ENCODE measurements at places on chromosomes 7 and 10.

DNA sequence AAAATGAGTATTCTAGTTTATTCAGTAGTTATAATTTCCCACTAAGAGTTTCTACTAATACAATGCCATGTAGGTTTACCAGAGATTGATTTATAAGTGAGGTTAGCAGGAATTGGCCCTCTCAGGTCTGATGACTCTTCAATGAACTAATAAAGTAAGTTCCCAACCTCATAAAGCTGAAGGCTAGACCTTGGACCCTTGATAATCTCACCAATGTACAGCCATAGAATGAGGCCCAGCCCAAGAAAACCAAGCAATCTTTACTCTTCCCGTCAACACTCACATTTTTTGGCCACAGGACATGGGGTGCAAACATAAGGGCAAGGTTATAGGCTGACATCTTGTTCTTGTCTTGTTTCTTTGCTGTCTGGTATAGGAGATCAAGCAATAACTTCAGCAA, 33.3 kb downstream of the ARHGAP19 start:
- H3K27me3 ChIP-seq: no peaks in the 10 kb centered on the region
- no peak for DNase-seq
- no peak overlapping the region for H3K4me3 ChIP-seq

- H3K27ac ChIP-seq: no peak overlapping the region
- H3K27me3 ChIP-seq: no peaks in the 10 kb centered on the region
- no peak overlapping the region for H3K4me3 ChIP-seq
- DNase-seq: peak; percentile 9
- no peaks in the 10 kb centered on the region for H3K36me3 ChIP-seq
- peaks cover 7% of the 10 kb centered on the region for H3K4me1 ChIP-seq
These were observed 9.5 kb upstream of the REPIN1 start for GRCh38 chr7:150358988-150359621.

- H3K27me3 ChIP-seq: no peaks in the 10 kb centered on the region
- H3K4me1 ChIP-seq: peaks cover 12% of the 10 kb centered on the region
- H3K36me3 ChIP-seq: no peaks in the 10 kb centered on the region
- DNase-seq: no peak
These were observed 257.7 kb downstream of the SNX13 start for GRCh38 chr7:17682586-17682985.

GRCh38 chr7:815284-816216, 16.7 kb upstream of the SUN1 start:
- peak overlapping the region; percentile 51 for H3K4me3 ChIP-seq
- peaks cover 35% of the 10 kb centered on the region for H3K4me1 ChIP-seq
- no peaks in the 10 kb centered on the region for H3K36me3 ChIP-seq
- H3K27ac ChIP-seq: peak overlapping the region; percentile 42
- DNase-seq: peak; percentile 75
- no peaks in the 10 kb centered on the region for H3K27me3 ChIP-seq

GRCh38 chr7:78879206-78879605, 574.3 kb downstream of the MAGI2 start:
- no peaks in the 10 kb centered on the region for H3K27me3 ChIP-seq
- no peak overlapping the region for H3K27ac ChIP-seq
- no peak for DNase-seq
- H3K4me3 ChIP-seq: no peak overlapping the region

- H3K4me1 ChIP-seq: peaks cover 11% of the 10 kb centered on the region
- DNase-seq: no peak
- H3K36me3 ChIP-seq: peaks cover 35% of the 10 kb centered on the region
- H3K27me3 ChIP-seq: no peaks in the 10 kb centered on the region
- no peak overlapping the region for H3K27ac ChIP-seq
These were observed 33.7 kb downstream of the CHST12 start for GRCh38 chr7:2437136-2437535.

DNA sequence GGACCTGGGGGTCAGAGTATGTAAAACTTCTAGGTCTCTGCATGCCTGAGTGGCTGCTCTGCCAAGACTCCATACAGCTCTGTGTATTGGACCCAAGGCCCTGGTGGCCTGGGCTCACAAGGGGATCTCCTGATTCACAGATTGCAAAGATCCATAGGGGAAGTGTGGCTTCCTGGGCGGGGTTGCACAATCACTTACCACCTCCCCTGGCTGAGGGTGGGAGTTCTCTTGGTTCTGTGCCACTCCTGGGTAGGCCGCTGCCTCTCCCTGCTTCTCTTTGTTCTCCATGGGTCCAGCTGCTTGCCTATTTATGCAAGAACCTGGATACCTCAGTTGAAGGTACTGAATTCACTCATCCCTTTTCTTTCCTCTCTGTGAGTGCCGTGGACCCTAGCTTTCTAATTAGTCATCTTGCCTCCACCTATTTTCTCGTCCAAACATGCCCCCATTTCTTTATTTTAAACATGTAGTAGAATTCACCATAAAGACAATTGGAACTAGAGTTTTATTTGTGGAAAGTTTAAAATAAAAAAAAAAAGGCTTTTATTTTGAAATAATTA, 18.5 kb upstream of the AGR3 start:
- H3K36me3 ChIP-seq: no peaks in the 10 kb centered on the region
- H3K4me3 ChIP-seq: no peak overlapping the region
- no peak for DNase-seq
- no peaks in the 10 kb centered on the region for H3K4me1 ChIP-seq

- no peaks in the 10 kb centered on the region for H3K27me3 ChIP-seq
- no peak overlapping the region for H3K27ac ChIP-seq
- H3K4me1 ChIP-seq: no peaks in the 10 kb centered on the region
- H3K4me3 ChIP-seq: no peak overlapping the region
- DNase-seq: no peak
These were observed 34.7 kb upstream of the PPP1R3A start for GRCh38 chr7:113953553-113953952.

- no peak for DNase-seq
- no peaks in the 10 kb centered on the region for H3K36me3 ChIP-seq
- no peak overlapping the region for H3K27ac ChIP-seq
- H3K4me3 ChIP-seq: no peak overlapping the region
These were observed 135.9 kb downstream of the KIAA1217 start for GRCh38 chr10:24344695-24345463.

GRCh38 chr10:70593513-70593890, 9.0 kb downstream of the PRF1 start:
- H3K27ac ChIP-seq: no peak overlapping the region
- peaks cover 3% of the 10 kb centered on the region for H3K4me1 ChIP-seq
- DNase-seq: no peak
- no peak overlapping the region for H3K4me3 ChIP-seq

DNA sequence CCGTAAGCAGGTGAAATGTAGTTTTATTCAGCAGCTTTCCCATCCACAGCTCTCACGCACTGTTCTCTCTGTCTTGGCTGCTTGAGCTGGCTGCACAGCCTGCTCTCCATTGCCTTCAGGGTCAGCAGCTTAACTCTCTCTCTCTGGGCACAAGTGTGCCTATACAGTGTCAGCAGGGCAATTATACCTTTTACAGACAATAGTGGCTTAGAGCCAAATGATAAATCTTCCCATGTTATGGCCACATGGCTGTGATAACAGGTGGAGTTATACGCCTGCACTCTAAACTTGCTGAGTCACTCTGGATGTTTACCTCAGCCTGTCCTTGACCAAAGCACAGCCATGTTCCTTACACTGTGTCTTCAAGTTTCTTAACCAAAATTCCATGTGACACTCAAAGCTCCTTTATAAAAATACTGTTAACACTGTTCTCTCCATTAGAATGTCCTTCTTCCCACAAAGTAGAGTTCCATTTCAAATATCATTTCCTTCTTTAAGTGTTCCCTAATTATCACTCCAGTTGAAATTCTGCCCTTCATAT, 6.1 kb downstream of the RNF133 start:
- H3K27ac ChIP-seq: no peak overlapping the region
- H3K4me1 ChIP-seq: no peaks in the 10 kb centered on the region
- H3K4me3 ChIP-seq: no peak overlapping the region
- no peak for DNase-seq
- no peaks in the 10 kb centered on the region for H3K27me3 ChIP-seq

GRCh38 chr7:41156268-41156667, 546.6 kb downstream of the INHBA start:
- no peak overlapping the region for H3K4me3 ChIP-seq
- H3K4me1 ChIP-seq: no peaks in the 10 kb centered on the region
- DNase-seq: no peak
- no peaks in the 10 kb centered on the region for H3K27me3 ChIP-seq
- H3K27ac ChIP-seq: no peak overlapping the region

GRCh38 chr10:11193001-11193551, 175.4 kb downstream of the CELF2 start:
- peaks cover 48% of the 10 kb centered on the region for H3K4me1 ChIP-seq
- H3K27me3 ChIP-seq: no peaks in the 10 kb centered on the region
- peaks cover 23% of the 10 kb centered on the region for H3K36me3 ChIP-seq
- H3K4me3 ChIP-seq: no peak overlapping the region

DNA sequence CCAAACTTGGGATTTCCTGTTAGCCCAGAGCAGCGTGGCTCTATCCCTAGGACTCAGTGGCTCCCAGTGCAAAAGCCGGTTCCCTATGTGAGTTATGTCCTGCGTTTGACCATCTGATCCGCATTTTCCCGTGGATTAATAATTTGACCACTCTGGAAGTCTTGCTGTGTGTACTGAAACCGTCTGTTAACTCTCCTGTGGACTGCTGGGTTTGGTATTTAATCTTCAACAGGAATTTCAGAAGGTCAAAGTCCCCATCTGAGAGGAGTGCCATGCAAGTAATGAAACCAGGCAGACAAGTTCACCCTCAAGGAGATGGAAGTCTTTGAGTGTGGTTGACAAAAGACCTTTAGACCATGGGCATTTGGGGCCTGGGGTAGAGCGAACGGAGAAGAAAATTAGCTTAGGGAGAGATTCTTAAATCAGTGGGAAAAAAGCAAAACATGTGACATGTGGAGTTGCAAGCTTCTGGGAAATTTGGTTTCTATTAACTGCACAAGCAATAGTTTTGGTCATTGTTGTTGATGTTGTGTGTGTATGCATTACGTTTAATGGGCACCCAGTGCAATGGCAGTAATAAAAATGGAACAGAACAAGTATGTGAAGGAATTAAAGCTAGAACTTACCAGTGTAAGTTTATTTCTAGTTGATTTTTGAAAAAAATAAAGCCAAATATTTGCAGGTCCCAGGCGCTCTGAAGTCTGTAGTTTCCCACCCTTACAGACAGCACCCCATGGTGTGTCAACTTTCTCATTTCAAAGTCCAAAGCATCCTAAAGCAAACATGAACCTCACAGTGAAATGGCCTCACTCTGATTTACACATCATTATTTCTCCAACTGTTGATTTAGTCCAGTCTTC, 38.2 kb downstream of the LYZL1 start:
- H3K36me3 ChIP-seq: no peaks in the 10 kb centered on the region
- H3K27ac ChIP-seq: no peak overlapping the region
- DNase-seq: no peak
- no peaks in the 10 kb centered on the region for H3K27me3 ChIP-seq

- DNase-seq: no peak
- peaks cover 8% of the 10 kb centered on the region for H3K36me3 ChIP-seq
- peaks cover 13% of the 10 kb centered on the region for H3K4me1 ChIP-seq
These were observed 9.2 kb downstream of the AGBL3 start for GRCh38 chr7:134995239-134996096.

DNA sequence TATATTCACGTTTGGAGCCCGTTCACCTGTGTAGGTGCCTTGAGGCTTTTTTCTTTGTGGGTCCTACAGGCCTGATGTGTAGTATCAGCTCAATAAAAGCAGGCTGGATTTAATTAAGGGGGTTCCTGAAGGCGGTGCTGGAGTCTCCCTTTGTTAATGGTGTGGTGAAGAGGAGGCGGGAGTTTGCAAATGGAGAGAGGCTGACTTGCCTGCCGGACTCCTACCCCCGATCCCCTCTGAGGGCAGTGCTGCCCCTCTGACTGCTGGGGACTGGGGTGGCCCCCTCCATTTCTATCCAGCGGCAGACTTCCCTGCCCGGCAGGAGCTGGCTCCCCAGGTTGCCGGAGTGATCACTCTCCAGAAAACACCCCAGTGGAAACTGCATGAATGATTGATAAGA, 45.1 kb downstream of the ZMIZ1 start:
- H3K27me3 ChIP-seq: no peaks in the 10 kb centered on the region
- H3K27ac ChIP-seq: peak overlapping the region; percentile 36
- H3K4me1 ChIP-seq: peaks cover 69% of the 10 kb centered on the region
- peaks cover 10% of the 10 kb centered on the region for H3K36me3 ChIP-seq
- no peak overlapping the region for H3K4me3 ChIP-seq

DNA sequence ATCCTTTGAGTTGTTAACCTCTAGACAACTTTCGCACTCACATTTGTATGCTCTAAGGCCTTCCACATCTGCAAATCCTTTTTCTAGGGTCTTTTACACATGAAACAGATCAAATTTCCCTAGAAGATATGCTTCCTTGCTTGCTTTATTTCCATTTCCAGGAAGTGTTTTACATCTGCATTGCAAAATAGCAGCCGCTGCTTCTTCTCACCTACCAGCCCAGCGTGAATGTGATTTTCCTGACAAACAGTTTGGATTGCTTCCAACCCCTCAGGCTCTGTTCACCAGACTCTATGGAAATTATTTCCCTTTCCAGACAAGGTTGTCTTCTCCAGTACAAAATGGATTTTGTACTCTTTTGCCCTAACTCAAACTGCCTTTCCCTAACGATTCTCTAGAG, 50.9 kb upstream of the PAPSS2 start:
- no peak for DNase-seq
- no peak overlapping the region for H3K4me3 ChIP-seq
- no peak overlapping the region for H3K27ac ChIP-seq
- H3K27me3 ChIP-seq: no peaks in the 10 kb centered on the region

All from upper lobe of right lung (tissue), 1 donor.